ENCODE measurements at places on chromosomes 6 and 20. TPM values are rescaled to one million over a fixed set of nuclear protein-coding genes. Genes with fewer than 3 reads are reported as not detected.

The TENT5A gene
- total RNA-seq = 1.5 TPM

The NKX2-4 gene
- not detected for total RNA-seq

The CENPB gene
- 118 TPM for total RNA-seq

The CFB gene
- total RNA-seq = 0.40 TPM

The BEND3 gene
- total RNA-seq = 6.5 TPM

The MCCD1 gene
- total RNA-seq = not detected
